NAMALWA (cell line): ENCODE measurements at places on chromosomes 16 and 17.
A peak's percentile ranks its signal among the peaks of the same experiment; 100 is the strongest.

DNA sequence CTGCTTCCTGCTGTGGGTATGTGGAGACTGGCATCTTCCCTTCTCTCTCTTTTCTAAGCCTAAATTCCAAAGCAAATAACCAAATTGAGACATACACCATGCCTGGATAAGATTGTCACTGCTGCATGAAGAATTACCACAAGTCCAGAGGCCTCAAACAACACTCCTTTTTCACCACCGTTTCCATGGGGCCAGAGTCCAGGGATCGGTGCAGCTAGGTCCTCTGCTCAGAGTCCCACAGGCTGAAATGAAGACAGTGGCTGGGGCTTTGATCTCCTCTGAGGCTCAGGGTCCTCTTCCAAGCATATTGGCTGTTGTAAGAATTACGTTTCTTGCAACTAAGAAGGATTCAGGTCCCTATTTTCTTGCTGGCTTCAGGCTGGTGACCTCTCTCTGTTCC lies 130.4 kb downstream of the SLC39A11 start:
- DNase-seq = no peak

GRCh38 chr16:76193906-76194615 lies 83.1 kb upstream of the CNTNAP4 start:
- no peak for DNase-seq

GRCh38 chr17:55068862-55069811 lies 100.6 kb downstream of the STXBP4 start:
- no peak for DNase-seq

DNA sequence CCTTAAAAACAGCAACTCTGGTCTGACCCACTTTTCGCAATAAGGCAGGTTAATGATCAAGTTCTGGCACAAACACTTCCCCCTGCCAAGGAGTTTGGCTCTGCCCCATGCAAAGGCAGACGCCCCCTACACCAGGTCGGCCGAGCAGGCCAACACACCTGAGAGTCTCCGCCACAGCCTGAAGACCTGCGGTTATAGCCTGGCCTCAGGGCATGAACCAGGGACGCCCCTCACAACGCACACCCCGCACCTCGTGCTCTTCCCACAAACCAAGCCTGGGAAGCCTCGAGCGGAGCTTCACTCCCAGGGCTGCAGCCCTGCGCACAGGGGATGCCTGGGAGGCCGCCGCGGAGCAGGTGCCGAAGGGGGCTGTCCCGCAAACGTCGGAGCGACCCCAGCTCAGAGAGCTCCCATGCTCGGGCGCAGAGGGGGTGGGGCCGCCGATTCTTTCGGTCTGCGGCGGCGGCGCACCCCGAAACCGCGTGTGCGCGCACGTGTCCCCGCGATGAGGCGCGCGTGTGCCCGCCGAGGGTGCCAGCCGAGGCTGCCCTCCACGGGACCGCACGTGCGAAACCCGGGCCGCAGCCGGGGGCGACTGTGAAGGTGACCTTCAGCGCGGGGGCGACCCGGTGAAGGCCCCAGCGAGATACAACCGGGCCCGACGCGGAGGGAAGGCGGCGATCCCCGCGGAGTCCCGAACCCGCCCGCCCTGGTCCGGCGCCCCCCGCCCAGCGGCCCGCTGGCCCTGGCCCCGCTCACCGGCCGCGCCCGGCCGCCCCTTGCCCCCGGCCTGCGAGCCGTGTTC lies 559 bp downstream of the CLUH start:
- peak; percentile 29 for DNase-seq

DNA sequence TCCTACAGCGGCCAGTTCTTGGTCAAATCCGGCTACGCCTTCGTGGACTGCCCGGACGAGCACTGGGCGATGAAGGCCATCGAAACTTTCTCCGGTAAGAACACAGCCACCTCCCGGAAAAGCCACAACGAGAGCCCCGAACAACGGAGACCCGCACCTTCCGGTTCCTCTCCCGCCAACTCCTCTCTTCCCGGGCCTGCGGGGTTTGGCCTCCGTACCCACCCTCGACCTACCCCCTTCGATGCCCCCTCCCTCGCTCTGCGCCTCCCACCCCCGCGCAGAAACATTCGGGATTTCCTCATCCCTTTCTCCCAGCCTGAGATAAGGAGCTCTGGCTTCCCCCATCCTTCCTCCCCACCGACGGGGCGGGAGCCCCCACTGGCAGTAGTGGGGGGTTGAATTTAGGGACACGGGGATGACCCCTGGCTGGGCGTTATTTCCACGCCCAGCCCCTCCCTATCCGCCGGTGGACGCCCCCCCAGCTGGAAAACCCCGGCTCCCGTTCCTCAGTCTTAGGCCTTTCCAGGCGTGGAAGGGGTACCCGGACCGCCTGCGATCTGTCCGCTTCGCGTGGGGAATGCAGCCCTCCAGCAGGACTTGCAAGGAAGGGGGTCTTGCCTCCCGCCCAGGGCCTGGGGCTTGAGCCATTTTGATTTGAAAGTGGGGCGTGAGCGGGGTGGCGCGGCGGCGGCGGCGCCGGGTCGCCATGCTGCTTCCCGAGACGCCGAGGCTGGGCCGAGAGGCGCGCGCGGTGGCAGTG lies 822 bp downstream of the IGF2BP1 start:
- peak; percentile 48 for DNase-seq

DNA sequence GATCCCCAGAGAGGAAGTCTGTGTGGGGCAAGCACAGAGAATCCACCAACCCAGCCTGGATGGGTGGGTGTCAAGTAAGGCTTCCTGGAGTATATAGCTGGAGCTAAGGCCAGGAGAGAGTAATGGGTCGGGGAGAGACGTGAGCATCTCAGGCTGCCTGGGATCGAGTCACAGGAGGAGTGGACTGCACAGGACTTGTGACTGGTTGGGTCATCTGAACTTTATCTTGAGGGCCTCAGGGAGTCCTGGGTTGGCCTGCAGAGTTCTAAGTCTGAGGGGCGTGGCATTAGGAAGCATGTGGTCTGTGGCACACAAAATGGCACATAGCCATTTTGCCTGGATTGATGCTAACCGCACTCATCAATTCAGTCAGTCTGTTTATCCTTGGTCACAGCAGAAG lies 1.5 kb downstream of the PLA2G15 start:
- no peak for DNase-seq

DNA sequence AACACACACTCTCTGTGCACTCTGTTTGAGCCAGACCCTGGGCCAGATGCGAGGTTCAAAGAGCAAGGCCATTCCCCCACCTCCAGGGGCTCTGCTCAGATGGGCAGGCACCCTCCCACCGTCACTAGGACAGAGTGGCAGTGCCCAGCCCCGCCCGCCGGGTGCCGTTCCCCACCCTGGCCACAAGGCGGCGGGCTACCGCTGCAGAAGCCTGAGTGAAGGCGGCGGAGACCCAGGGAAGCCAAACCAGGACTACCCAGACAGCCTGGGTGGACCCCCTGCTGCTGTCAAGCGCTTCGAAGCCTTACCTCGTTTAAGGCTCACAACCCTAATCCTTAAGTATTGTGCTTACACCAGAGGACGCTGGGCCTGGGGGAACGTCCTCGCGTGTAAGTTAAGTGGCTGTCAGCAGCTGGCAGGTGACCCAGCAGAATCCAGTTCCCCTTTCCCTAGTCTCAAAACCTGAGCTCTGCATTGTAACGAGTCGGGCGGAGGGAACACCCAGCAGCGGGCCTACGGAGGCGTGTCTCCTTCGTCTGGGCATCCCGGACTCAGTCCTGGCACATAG lies 4.5 kb downstream of the ARHGAP27 start:
- peak; percentile 87 for DNase-seq

DNA sequence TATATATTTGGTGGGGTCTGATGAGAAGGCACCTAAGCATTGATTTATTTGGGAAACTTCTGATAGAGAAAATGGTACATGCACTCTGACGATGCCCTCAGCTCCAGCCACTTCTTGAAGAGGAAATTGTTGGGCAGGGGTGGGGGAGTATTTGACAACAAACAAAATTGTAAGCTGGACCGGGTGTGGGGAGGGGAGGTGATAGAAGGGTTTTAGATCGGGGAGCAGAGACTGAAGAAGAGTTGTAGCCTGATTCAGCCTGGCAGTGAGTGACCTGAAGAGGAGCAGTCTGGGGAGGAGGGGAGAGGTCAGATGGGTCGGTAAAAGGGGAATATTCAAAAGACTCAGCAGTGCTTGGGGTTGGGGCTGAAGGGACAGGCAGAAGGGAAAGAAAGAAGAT lies 2284.7 kb downstream of the TP53TG3F start:
- no peak for DNase-seq

- peak; percentile 51 for DNase-seq
Measured at GRCh38 chr17:63665527-63666214, 34.3 kb downstream of the LIMD2 start.

DNA sequence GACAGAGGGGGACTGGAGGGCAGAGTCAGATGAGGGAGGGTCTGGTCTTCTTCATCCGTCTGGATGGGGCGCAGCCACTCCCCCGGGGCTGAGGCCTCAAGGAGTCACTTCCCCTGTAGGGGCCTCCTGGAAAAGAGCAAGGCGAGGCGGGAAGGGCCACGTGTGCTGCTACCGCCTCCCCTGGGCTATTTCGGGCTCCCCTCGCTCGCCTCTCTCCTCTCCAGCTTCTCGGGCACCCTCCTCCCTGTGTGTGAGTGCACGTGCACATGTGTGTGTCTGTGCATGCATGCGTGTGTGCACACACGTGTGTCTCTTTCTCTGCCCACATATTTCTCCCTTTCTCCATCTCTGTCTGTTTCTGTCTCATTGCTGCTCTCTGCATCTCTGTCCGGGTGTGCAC lies 10.1 kb downstream of the GSG1L start:
- DNase-seq = no peak

DNA sequence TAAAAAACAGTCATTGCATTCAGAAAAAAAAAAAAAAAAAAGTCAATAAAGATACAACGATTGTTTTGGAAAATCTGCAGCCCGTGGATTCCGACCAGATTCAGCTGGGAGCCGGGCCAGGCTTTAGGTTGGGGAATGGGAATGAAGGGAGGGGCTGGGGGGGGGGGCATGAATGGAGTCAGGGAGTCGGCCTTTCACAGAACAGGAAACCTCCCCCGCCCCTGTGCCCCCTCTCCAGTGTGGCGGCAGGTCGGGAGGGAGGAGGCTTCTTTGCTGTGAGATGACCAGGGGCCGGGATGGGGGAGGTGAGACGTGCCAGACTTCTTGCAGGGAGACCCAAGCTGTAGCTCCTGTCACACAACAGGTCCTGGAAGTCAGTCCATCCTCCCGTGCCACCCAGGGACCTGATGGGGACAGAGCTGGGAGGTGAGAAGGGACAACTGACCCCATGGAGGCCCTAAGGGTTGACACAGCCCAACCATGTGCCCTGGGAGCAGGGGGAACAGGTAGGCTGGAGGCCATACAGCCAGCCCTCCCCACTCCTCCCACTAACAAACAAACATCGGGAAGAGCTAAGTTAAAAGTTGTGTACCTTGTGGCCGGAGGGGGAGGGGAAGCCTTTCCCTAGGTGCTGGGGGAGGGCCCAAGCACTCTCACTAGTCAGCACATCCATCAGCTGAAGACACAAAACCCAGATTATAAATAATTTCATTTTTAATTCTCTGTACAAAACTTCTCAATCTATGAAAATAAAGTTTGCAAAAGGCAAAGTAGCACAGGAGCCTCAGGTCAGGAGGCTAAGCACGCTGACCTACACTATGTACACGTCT lies 25.2 kb downstream of the SREBF1 start:
- DNase-seq = no peak

- no peak for DNase-seq
Measured at GRCh38 chr16:17026600-17027242, 444.0 kb downstream of the XYLT1 start.

DNA sequence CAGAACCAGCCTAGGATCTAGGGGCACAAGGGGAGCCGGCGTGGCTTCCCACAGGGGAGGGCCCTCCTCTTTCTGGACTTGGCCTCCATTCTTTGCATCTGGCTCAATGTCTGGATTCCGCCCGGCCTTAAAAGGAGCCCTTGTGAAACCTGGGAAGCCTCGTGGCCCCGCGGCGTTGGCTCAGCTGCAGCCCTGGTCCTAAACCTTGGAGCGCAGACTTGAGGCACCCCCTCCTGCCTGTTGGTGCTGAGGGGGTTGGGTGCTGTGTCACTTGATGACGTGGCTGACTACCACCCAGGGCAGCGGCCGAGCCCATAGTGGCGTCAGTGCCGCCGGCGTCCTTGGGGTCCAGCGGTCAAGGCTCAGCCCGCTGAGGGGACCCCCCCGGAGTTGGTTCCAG lies 4.4 kb downstream of the TRAPPC2L start:
- no peak for DNase-seq

DNA sequence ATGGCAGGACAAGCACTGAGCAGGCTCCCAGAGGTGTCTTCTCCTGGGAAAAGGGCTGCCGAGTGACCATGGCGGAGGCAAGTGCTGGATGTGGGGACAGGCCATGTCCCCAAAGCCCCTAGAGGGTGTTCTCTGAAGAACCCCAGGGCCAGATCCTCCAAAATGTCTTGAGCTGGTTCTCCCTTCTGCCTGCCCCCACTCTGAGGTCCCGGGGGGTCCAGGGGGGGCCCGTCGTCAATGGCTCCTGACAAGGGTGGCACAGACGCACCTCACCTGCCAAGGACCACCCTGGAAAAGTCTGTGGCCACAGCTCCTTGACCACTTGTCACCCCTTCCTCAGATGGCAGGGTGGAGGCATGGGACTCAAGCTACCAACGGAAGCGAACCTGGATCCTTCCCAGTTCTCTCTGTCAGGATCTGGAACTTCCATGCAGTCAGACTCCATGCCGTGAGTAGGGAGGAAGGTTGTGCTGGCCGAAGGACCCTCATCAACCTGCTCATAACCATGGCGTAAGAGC lies 2.3 kb upstream of the MYO1C start:
- DNase-seq = no peak

DNA sequence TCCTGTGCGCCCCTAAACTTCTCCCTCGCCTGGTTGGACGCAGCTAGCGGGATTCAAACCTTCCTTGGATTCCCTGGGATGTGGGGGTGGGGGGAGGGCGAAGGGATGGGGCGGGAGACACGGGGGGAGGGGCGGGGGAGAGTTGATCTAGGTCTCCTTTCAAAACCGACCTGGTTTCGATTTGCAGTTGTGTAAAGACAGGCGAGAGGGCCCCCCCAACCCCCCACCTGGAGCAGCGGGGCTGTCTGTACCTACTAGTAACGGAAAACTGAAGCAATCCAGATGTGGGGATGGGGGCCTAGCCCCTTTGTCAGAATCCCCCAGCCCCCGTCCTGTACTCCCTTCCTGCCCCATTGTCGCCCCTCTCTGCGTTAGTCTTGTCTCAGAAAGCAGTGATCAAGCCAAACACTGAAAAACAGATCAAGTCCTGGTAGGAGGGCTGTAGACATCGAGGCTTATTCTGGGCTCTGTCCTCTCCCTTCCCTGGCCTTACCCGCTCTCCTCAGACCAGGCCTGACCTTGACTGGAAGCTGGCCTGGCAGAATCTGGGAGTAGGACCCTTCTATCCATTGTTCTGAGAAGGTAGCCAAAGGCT lies 902 bp downstream of the DLX4 start:
- no peak for DNase-seq

DNA sequence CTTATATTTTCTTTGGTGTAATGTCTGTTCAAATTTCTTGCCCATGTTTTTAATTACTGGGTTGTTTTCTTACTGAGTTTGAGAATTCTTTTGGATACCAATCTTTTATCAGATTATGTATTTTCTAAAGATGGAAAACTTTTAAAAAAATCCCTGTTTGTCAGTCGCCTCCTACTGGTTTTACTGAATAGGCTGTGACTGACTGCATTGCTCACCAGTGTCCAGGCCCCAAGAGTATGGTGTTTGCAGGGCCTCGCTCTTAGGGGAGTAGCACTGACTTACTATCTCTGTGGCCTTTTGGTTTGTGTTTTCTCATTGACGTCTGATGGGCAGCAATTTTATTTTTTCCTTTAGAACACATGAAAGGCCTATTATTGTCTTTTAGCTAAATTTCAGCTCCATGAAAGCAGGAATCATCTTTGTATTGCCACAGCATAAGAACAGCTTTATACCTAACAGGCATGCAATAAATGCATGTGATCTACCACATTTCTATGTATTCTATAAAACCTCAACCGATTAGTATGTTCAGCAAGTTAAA lies 188.4 kb downstream of the AATF start:
- DNase-seq = no peak
